ENCODE measurements at places on chromosomes 1 and 21. TPM values are rescaled to one million over a fixed set of nuclear protein-coding genes. Genes with fewer than 3 reads are reported as not detected.

Gene IL22RA1
- total RNA-seq: 0.14 TPM

Gene KMO
- not detected for total RNA-seq

Gene CHRM3
- total RNA-seq: 0.36 TPM

DNA sequence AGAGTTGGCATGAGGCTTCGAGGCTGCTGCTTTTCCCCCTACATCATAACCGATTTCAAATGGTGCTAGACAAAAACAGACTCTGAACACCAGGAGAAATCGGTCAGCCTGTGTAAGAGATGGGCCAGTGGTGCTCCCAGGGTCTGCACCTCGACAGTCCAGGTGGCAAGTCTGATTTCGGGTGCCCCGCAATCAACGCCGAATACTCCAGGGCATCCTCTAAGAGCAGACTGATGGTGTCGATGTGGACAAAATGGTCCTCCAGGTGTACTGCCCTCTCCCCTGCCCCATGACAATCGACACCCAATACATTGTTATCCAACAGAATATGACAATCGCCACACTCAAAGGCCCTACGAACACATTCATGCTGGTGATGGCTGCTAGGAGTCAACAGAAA lies 50.0 kb downstream of the CD46 start:
- H3K27me3 ChIP-seq: no peaks in the 10 kb centered on the region
- H3K4me3 ChIP-seq: no peak overlapping the region
- peaks cover 66% of the 10 kb centered on the region for H3K4me1 ChIP-seq
- DNase-seq: no peak
- peak overlapping the region; percentile 97 for H3K27ac ChIP-seq
- H3K36me3 ChIP-seq: peaks cover 65% of the 10 kb centered on the region

Data from left ventricle myocardium inferior (tissue), 1 donor.